Gastroesophageal sphincter (tissue), 4 donors: ENCODE measurements at places on chromosomes 1 and 21.

DNA sequence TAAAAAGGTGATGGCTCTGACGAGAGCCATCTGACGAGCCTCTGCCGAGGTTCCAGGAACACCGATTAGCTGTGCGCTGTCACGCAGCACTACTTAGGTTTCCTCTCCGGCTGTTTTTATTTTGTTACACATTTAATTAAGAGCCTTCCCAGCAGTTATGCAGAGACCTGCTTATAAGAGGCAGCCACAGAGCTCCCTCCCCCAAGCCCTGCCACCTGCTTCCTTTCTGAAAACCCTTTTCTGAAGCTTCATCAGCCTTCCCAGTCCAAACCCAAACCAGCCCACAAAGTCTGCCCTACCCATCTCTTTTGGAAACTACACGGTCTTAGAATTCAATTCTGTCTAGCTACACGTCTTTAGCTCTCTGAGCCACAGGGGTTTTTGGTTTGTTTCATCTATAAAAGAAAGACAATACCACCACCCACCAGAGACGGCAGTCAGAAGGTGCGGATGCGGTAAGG is 49.1 kb downstream of the ERI3 start:
- ATAC-seq, result no peak

- no peak for ATAC-seq
Observed at GRCh38 chr1:41827991-41828570, 90.6 kb downstream of the HIVEP3 start.

- no peak for ATAC-seq
Observed at GRCh38 chr1:201989354-201990128, 7.1 kb downstream of the RNPEP start.

- ATAC-seq, result no peak
Observed at GRCh38 chr1:193211539-193211938, 25.1 kb upstream of the B3GALT2 start.

DNA sequence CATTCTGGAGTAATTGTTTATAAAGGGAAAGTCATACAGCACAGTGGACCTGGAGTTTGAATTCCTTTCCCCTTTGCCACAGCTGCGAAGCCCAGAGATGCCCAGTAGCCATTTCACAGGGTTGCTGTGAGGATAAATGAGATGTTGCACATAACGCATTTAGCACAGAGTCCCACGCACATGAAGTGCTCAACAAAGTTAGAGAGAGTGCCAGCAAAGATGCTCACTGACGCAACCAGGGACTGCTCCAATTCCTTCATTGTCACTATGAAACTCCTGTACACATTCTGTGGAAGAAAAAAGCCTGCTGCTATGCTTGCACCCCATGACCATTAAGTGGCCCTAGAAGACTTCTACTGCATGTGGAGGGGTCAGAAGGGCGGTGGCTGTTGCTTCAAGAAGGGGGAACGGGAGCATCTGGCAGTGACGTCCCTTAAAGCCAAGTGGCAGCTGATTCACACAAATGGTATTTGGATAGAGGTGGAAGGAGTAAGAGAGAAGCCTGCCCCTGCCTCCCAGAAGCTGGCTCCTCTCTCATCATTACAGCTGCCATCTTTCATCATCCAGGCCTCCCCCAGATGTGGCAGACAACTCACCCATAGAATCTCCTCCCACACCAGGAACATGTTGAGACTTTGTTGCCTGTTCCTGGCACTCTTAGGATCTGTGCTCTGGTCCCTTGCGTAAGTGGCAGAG is 26.5 kb upstream of the VAV3 start:
- ATAC-seq, result no peak
